ENCODE measurements at places on chromosomes 4 and X. TPM values are rescaled to one million over a fixed set of nuclear protein-coding genes. Genes with fewer than 3 reads are reported as not detected.

NIPAL1 gene
- total RNA-seq = 3.9 TPM

DNA sequence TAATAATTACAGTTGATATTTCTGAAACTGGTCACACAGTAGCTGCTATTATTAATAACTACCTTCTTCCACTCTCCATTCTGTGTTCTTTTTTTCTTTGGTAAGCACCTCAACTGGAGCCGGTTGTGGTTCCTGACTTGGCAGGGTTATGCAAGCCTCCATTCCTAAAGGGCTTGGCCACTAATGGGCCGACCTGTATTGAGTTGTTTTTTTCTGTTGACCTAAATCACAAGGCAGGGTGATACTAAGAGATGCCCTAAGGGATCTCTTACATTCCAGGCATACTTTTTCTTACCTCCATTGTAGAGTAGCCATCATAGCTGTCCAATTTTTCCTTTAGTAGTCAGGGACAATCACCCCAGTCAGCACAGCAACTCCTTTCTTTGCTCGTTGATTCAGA, 1295.8 kb upstream of the ADGRL3 start:
- ATAC-seq = no peak

DNA sequence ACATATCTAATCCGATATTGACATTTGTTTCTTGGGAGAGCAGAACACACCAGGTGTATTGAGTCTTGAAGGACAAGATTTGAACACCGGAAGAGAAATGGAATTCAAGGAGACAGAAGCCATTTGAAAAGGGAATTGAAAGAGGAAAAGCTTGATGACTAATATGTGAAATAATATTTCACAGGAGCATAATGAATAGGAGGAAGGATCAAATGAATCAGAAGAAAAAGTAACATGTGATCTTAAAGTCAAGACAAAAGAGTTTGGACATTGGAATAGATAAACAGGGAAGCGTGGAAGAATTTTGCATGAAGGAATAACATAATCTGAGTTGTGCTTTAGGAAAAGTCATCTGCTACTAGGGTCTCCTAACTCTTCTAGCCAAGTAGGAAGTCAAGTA, 145.5 kb upstream of the PDHA2 start:
- no peak for ATAC-seq

DNA sequence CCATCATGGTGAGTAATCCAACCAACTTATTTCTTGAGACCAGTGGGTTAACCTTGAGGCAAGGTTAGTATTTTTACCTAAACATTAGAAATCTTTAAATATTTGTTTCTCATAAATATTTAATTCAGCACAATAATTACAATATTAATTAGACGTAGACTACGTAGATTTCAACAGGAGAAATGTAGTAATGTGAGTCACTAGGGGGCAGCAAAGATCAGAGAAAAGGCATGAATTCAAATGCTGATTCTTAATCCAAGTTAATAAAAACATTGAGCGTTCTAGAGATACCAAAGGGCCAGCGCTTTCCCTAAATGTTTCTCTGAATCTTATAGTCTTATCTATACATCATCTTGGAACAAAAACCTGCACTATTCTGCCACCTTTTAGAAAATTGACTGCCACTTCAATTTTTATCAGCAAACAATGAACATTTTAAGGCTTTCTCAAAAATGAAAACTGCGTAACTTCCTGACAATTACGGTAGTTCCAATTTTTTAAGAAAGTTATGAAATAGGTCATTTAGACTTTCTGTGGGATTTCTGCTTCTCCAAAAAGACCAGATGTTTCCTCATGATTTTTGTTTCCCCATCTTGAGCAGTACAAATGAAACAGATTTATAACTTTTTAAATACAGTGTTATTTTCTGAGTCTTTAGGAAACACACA, 180.7 kb downstream of the GASK1B start:
- ATAC-seq = no peak

DNA sequence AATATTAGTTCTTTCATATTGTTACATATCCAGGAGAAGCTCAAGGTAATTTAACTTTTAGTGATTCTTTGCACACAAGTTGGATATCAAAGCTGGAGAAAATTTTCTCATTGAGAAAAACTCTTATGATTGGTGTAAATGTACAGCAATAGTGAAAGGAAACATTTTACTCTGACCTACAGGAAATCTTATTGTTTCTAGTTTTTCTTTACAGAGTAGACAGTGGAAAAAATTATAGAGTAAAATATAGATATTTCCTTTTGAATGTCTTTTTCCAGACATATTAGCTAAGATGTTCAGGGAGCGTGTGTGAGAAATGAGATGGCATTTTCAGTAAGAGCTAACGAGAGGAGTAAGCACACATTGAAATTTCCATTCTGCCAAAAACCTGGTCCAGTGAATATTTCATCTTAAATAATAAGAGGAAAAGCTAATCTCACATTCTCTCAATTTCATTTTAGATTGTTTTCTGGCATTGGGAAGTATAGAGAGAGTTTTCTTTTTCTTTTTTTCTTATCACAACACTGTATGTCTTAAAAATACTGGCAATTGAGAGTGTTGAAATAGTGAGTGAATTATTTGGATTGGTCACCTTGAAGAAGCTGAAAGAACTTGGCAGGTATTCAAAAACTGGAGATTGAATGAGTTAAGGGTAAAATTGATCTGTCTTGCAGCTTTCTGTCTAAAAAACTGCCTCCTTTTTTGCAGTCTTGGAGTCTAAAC, 15.6 kb upstream of the ATP8A1 start:
- peak; percentile 45 for ATAC-seq

DNA sequence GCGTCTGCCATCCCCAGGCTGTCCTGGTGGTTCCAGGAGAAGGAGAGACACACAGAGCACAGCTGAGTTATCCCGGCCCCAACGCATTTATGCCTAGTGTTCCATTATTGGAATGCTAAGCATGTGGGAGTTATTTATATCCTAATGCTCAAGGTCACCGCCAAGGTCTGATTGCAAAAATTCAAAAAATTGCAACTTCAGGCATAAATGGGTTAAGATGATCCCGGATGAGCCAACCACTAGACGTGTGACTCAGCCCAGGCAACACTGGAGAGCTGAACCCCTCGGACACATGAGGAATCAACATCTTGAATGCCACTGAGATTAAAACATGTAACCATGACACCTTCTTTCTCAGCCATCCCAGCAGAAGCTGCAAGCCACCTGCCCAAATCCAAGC, 3.8 kb upstream of the ZCCHC4 start:
- ATAC-seq = no peak

GASK1B gene
- not detected for total RNA-seq

PASD1 gene
- not detected for total RNA-seq

SHROOM4 gene
- not detected for total RNA-seq
